ENCODE measurements at places on chromosomes 11 and 22.

GRCh38 chr11:74755395-74755995, 6.8 kb downstream of the RNF169 start:
- DNase-seq, result peak; percentile 82

DNA sequence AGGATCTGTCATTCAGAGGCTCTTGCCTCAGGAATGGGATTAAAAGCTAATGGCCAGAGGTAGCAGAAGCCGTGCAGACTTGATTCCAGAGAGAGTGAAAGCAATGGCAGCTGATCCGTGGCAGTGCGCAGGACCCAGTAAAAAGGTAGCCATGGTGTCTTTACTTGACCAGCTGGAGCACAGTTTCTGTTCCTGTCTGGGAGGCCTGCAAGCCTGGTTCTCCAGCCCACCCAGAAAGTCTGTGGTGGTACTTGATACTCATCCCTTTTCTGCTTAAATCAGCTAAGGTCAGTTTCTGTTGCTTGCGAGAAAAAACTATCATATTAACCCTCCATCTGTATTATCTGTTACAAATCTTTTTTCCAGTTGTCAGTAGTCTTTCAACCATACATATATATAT, 86.7 kb downstream of the RPS6KA4 start:
- DNase-seq, result no peak

GRCh38 chr11:76327756-76328388, 53.1 kb downstream of the THAP12 start:
- DNase-seq, result no peak

- no peak for DNase-seq
These were observed 16.9 kb upstream of the CD81 start for GRCh38 chr11:2360081-2360642.

DNA sequence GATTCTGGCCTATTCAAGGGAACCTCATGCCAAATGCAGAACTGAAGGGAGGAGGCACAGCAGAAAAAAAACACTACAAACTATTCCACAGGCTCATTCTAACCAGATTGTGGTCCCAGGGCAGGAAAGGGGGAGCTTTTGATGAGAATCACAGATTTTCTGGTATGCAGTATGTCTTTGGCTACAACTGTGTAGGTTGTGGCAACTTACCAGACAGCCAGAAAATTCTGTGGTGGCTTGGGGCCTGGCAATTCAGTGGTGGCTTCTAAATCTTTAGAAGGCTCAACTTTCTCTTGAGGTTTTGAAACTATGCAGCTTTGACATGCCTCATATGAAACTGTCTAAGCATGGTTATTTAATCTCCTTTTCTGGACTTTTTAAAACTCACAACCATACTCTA, 850.8 kb upstream of the CCDC90B start:
- no peak for DNase-seq
